IMR-90 (cell line): ENCODE measurements at places on chromosomes 1 and 21. TPM values are rescaled to one million over a fixed set of nuclear protein-coding genes. Genes with fewer than 3 reads are reported as not detected.

DNA sequence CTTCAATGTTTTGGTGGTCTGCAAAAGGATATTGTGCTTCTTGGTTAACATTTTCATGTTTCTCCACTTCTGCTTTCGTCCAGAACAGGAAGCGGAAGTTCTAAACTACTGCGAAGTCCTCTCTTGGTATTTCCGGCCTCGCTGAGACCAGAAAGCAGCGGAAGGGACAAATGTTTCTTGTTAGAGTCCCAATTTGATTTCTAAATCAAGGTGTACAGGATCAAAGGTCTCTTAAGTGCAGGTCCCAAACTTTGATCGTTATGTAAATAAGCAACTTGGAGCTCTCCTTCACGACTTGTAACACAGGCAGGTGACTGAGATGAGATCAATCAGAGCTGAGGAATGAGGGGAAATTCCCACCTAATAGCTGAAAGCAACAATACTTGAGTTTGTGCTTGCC lies 40.1 kb upstream of the HMCN1 start:
- no peak for DNase-seq

GRCh38 chr1:59592924-59593323 lies 221.8 kb upstream of the HOOK1 start:
- DNase-seq, result no peak

The MCOLN3 gene
- polyA plus RNA-seq, result 0.03 TPM in 1 of 2 replicates, not detected in the other

The PLA2G2C gene
- polyA plus RNA-seq, result not detected in 2 replicates

GRCh38 chr1:52825868-52826267 lies 16.7 kb upstream of the ZYG11A start:
- DNase-seq, result peak; percentile 34

DNA sequence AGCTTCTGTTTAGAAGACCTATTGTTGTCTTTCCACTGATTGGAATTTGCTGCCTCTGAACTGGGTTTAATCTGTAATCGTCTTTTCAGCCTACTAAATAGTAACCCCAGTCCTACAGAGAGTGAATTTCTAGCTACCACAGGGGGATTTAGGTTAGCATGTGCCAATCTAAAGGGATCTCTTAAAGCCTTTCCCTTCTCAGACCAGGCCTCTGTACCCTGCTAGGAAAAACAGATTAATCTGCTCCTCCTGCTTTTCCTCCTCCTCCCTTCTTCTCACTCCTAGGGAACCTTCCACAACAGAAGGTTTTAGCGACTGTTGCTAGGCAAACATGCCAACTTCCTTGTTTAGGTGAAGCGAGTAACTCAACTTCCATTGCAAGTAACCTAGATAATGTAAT lies 1.3 kb upstream of the RC3H1 start:
- peak; percentile 50 for DNase-seq

GRCh38 chr1:145995148-145995881 lies 1.1 kb downstream of the TXNIP start:
- DNase-seq, result no peak

DNA sequence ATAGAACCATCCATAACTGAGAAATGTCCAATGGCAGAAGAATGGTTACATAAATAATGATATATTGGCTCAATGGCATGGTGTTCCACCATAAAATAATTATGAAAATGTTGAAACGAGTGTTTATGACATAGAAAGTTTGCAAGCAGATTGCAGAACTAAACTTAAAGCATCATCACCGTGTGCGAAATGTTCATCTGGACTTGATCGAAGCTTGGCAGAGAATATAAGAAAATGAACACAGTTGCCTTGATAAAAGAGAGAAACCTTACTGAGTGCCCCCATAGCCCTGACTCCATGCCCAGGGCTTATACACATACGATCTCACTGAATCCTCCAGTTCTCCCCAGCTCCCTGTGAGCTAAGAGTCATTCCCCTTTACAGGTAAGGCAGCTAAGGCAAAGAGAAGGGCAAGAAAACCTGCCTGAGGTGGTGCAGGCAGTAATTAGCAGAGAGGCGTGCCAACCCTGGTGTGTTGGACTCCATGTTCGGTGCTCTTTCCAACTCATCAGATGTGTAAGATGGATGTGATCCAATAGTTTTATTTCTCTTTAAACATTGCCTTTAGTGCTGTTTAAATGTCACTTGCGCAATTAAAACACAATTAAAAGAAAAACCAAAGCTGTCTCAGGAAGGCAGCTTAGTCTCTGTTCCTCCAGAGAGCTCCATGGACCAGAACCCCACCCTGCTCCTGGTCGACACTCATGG lies 21.8 kb upstream of the SPOCD1 start:
- no peak for DNase-seq

The TMEM125 gene
- polyA plus RNA-seq, result 0.03 and 0.10 TPM in 2 replicates

GRCh38 chr1:169945181-169945580 lies 51.5 kb upstream of the SCYL3 start:
- no peak for DNase-seq

The HSF2BP gene
- 0.63 and 0.87 TPM in 2 replicates for polyA plus RNA-seq

GRCh38 chr1:86773341-86774288 lies 69.2 kb downstream of the SH3GLB1 start:
- peak; percentile 58 for DNase-seq

DNA sequence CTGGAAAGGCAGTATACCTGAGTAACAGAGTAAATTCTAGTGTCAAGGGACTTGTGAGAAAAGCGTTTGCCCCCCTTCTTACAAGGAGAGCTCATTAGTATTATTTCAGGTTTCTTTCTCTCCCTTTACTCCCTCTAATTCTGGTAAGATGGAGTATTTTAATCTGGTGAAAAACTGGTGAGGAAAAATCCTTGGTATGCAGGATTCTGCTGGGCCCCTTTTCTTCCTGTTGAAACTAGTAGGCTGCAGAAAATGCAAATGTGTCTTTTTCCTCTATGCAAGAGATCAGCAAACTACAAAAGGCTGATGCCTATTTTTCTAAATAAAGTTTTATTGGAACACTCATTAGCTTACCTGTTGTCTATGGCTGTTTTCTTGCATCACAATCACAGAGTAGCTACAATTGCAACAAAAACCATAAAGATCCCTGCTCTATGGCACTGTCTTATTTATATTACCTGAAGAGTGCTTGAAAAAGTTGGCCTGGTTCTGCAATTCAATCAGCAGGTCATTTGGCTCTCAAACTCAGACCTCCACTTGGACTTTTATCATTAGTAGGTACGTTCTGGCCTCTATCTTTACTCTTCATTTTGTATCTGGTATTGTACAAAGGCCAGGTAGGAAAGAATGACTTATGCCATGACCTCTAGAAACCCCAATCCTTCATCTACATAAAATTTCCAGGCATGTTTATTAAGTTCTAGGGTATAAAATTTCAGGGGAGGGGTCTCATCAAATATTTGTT lies 109.6 kb downstream of the AKT3 start:
- DNase-seq, result peak; percentile 29
